ENCODE measurements at places on chromosomes 16 and 17. TPM values are rescaled to one million over a fixed set of nuclear protein-coding genes. Genes with fewer than 3 reads are reported as not detected.

DNA sequence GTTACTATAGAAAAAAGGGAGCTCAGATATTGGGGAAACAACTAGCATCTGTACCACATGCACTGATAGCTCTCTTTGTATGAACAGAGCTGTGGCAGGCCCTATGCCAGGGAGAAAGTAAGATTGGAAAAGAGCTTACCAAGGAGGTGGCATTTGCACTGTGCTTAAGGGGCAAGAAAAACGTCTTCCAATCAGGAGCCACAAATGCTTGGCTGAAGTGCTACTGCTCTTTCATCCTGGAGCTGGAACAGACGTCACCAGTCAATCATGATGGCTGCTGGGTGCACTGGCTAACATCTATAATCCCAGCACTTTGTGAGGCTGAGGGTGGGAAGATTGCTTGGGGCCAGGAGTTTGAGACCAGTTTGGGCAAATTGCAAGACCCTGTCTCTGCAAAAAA, 218.5 kb downstream of the SEC14L1 start:
- DNase-seq: no peak

- no peak for DNase-seq
Observed at GRCh38 chr16:72814226-72814625, 233.7 kb downstream of the ZFHX3 start.

GRCh38 chr16:4411684-4412083, 4.7 kb downstream of the CORO7 start:
- no peak for DNase-seq

DNA sequence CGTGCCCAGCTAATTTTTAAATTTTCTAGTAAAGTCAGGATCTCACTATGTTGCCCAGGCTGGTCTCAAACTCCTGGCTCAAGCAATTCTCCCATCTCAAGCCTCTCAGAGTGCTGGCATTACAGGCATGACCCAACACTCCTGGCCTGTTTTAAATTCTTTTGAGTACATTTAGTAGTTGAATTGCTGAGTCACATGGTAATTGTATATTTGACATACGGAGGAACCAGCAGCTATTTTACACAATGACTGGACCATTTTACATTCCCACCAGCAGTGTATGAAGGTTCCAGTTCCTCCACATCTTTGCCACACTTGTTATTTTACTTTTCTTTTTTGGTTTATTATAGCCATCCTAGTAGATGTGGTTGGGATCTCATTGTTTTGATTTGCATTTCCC, 43.6 kb downstream of the RHOT1 start:
- DNase-seq: no peak

Gene LRRC45
- total RNA-seq: 2.0 TPM

All from ascending aorta (tissue), 2 donors.